CD4-positive, CD25-positive, alpha-beta regulatory T cell (primary cell): ENCODE measurements at places on chromosomes 6 and 20. TPM values are rescaled to one million over a fixed set of nuclear protein-coding genes. Genes with fewer than 3 reads are reported as not detected.

The CHMP4B gene
- total RNA-seq: 49.0 TPM

The SAMD5 gene
- not detected for total RNA-seq

The NANP gene
- 1.1 TPM for total RNA-seq

The SLC25A27 gene
- total RNA-seq: 0.54 TPM

The SLC35B3 gene
- total RNA-seq: 8.4 TPM

The WFDC12 gene
- total RNA-seq: not detected

GRCh38 chr20:31806564-31807355 lies 12.4 kb upstream of the MYLK2 start:
- no peak for DNase-seq

- no peak for DNase-seq
These were observed 204.1 kb upstream of the KCNQ5 start for GRCh38 chr6:72417759-72418158.

- no peak for DNase-seq
These were observed 30.3 kb downstream of the UTRN start for GRCh38 chr6:144315226-144315980.

DNA sequence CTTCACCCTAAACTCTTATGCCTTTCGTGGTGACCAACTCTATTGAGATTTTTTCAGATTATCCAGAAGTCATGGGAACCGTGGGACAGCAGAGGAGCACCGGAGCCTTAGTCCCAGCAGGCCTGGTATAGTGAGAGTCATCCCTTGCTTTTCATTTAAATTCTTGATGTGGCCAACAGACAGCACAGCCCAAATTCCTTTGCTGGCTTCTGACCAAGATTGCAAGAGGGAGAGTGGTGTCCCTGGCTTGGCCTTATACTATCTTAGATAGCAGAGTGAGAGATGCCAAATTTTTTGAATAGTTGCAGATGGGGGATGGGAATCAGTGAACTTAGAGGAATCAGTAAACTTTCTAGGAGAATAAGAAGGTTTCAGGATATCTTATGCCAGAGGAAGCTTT lies 7.8 kb downstream of the STX11 start:
- no peak for DNase-seq
